Hypothalamus (tissue), 51 donors: ENCODE measurements at places on chromosomes 16 and 17.

GRCh38 chr17:82440469-82440981 lies 10.0 kb downstream of the CYBC1 start:
- DNase-seq: no peak

DNA sequence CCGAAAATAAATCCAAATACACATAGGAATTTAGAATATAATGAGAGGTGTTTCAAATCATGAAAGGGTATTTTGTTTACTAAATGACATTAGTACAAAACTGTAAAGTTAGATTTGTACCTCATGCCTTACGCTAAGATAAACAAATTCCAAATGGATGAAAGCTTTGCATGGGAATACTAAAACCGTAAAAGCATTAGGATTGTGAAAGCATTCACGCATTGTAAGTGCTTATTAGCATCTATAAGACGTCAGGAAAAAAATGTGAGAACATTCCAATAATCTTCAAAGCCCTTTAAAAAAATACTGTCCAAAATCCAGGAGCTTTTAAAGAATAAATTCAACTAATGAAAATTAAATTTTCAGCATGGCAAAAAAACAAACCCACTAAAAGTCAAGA lies 24.8 kb upstream of the ALOX15 start:
- no peak for DNase-seq

DNA sequence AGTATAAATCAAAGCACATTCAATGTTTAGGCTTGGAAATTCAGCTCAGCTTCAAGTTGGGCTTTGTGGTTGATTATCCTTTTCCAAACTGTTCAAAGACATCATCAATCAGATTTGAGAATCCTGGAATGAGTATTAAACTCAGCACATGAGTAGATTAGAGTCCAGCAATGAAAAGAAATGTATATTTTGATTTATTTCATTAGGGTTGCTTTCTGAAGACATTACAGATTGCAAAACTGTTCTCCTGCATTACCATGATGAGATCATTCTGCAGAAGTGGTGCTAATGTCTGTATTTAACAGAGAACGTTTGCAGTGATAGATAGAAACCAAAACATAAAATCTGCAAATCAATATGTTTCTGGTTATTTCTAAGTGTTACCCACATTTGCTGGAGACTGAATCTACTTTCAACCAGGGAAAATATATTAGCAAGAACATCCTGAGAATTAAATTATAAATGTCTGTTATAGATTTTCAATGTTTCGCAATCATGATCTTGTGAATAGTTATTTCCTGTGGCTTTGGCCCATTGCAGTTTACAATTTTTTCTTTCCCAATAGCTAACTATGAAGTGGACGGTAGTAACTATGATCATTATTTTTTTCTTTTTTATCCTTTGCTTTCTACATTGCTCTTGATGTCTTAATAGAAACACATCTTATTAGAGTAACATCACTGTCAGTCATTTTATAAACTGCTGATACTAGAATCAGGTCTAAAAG lies 1125.7 kb upstream of the GOT2 start:
- no peak for DNase-seq

GRCh38 chr16:24534620-24535019 lies 4.7 kb upstream of the RBBP6 start:
- DNase-seq: no peak

GRCh38 chr16:15865742-15866141 lies 8.9 kb upstream of the MYH11 start:
- no peak for DNase-seq

- no peak for DNase-seq
These were observed 9.1 kb upstream of the PLCG2 start for GRCh38 chr16:81770008-81770407.

- DNase-seq: no peak
These were observed 29.0 kb upstream of the RNPS1 start for GRCh38 chr16:2296661-2297505.

DNA sequence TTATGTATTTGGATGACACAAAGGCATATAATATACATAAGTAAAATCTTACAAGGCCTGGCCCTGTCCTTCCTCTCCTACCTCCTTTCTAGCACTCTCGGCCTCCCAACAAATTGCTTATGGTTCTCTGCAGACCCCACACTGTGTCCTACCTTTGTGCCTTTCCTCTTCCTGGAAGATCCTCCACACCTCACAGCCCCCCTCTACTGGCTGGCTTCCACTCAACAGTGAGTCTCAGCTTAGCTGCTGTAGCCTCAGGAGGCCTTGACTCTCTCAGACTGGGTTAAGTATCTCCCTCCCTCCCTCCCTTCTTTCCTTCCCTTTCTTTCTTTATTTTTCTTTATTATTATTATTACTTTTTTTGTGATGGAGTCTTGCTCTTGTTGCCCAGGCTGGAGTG lies 8.3 kb upstream of the SLC52A1 start:
- no peak for DNase-seq

GRCh38 chr17:73126716-73127473 lies 34.4 kb upstream of the SLC39A11 start:
- no peak for DNase-seq

DNA sequence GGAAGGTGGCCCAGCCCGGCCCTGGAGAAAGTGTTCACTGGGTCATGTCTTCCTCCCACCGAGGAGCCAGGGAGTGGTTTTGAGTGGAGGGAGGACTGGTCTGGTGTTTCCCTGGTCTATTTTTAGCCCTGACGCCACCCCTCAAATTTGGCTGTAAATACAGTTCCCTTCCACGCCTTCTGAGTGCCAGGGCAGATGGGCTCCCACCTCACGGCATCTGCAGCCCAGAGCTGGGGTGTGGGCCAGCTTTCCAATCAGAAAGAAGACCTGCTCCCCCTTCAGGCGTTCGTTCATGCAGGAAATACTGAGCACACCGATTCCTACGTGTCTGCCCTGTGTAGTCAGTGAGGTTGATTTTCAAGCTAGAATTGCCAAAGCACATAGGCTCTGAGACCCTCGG lies 53.7 kb downstream of the SNX20 start:
- DNase-seq: no peak

GRCh38 chr16:17371299-17371698 lies 99.5 kb downstream of the XYLT1 start:
- DNase-seq: no peak

DNA sequence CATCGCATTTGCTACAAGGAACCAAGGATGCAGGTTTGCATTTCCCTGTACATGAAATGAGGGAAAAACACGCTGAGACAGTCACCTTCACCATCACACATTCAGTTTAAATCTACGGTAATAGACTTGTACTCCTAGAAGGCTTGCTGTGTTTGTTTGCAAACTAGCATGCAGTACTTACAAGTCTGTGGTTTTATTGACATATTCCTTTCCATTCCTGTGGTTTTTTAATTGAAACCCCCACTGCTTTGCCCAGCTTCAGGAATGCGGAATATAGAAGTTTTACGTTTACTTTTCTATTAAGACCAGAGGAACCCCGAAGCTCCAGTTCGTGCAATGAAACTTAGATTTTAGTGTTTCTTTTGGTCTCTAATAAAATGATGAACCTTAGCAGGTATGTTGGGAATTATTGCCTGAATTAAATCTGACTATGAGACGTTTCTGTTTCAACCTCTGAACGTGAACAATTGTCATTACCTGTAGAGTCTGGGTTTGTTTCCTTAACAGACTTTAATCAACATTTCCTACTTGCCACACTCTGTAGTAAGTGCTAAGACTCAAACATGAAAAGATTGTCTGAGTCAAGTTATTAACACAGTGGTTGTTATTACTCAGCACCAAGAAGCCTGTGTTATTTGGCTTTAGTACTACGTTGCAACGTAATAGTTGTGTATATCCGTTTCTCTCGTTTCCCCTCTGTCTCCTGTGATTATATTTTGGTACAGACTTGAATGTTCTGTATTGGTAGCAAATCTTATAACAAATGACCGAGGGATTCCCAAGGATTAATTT lies 793.3 kb upstream of the GOT2 start:
- no peak for DNase-seq

DNA sequence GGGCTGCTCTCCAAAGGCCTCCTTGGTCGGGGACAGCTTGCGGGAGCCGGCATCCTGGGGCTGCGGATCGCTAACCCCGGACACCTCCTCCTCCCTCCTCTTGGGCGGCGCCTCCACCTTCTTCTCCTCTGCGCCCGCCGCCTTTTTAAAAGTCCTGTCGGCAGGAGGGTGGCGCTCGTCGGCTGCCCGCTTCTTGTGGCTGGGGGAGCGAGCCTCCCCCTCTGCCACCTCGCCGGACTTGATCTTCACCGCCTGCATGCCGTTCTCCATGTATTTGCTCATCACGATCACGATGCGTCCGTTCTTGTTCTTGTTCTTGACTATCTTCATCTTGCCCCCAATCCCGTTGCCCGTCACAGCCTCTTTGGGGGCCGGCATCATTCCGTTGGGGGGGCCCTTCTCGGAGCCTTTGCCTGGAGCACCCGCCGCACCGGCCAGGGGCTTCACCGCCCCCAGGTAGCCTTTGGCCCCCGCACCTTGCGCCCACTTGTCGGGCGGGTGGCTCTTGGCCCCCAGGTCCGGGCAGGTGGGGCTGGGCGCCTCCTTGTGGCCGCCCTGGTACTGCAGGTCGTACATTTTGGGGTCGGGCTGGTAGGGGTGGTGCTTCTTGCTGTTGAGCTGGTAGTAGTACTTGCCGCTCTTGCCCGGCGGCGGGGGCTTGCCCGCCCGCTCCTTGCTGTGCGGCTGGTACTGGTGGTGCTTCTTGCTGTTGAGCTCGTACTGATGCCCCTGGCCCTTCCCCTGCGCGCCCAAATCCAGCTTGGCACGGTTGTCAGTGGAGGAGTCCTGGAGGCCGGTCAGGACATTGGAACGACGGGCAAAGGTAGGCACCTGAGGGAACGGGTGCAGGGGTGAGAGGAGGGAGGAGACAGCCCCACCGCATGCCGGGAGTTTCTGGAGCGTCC lies 4.4 kb downstream of the CBX4 start:
- no peak for DNase-seq

DNA sequence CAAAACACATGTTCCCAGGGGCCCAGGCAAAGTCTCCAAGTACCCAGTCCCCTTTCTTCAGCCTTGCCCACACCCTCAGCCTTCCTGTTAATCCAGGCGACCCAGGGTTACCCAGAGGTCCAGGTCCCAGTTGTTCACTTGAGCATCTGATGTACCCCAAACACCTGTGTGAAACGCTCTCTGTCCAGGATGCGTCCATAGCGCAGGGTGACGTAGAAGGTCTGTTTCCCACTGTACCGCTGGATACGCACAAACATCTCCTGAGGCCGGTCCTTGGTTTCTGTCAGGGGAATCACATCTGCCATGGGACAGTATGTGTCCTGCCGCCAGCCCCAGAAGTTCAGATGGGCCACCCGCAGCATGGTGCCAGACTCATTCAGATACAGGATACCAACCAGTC lies 1.6 kb downstream of the TMEM186 start:
- DNase-seq: no peak

GRCh38 chr16:22007159-22007508 lies 777 bp upstream of the MOSMO start:
- DNase-seq: no peak

- DNase-seq: no peak
These were observed 16.4 kb downstream of the CDH5 start for GRCh38 chr16:66382966-66383299.

DNA sequence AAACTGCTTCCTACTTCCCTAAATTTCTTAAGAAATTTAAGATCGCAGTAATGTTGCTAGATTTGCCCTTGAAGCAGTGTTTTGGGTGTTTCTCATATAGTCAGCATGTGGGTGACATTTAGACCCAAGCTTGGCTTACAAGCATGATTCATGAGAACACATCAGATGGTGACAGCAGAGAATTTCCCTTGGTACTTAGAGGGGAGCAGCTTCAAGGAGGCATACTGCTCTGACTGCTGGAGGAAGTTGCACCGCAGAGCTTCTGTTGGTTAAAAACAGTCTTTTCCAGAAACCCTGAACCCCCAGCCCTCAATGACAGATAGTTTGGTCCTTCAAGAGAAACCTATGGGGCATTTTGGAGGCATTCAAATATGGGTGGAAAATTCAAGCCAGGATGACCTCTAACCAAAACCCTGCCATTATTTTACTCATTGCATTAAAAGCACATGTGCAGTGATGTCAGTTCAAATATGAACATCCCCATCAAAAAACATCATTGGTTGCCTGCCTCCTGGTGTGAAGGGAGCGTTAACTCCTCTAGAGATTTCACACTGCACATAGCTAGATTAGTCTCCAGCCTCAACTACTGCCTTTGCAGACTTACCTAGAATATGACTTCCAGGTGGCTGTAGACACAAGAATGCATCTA lies 201.5 kb upstream of the CACNG5 start:
- DNase-seq: no peak
